ENCODE measurements at places on chromosomes 7 and 10. TPM values are rescaled to one million over a fixed set of nuclear protein-coding genes. Genes with fewer than 3 reads are reported as not detected.

DNA sequence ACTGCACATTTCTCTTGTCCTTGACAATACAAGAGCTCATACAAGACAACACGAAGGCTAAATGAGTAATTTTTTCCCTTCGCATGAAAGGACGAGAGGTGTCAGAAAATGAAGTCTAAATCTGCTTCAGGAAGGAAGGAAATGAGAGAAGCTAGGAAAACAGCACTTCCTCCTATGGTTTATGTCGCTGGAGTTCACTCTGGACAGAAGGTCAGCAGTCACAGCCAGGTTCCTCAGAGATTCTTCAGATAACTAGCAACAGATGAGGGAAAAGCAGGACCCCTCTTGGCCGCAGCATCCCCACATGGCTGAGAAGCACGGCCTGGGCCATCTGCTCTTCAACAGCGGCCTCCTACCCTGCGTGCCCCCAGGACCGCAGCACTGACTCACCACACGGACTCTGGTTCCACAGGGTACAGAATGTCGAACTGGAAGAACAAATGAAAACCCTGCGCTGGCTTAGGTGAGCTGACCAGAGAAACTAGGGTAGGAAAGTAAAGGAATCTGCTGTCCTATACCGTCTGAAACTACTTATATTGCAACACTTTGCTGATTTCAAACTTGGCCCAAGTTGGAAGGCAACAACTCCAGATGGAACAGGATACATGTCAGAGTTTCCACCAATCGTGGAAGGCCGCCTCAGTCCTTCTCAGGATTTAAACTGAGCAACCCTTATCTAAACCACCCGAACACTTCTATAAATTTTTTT lies 26.3 kb downstream of the DNMBP start:
- DNase-seq = no peak

DNA sequence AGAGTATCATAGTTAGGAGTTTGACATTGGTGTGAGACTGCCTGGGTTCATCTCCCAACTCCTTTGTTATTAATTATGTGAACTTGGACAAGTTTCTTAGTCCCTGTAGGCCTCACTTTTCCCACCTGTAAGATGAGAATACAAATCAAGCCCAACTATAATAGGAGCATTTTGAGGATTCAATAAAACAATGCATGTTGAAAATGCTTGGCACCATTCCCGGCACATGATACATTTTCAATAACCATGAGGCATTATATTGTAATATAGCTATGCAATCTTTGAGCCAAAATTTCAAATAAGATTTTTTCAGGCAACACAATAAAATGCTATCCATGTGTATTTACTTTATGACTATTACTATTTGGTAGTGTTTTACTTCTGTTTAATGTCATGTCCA lies 229.0 kb upstream of the SP4 start:
- no peak for DNase-seq

- no peak for DNase-seq
Observed at GRCh38 chr7:2478800-2479199, 2.6 kb upstream of the GRIFIN start.

- no peak for DNase-seq
Observed at GRCh38 chr10:103192089-103192450, 1.0 kb downstream of the NT5C2 start.

GRCh38 chr7:21269021-21269420 lies 158.9 kb upstream of the SP4 start:
- DNase-seq = no peak

DNA sequence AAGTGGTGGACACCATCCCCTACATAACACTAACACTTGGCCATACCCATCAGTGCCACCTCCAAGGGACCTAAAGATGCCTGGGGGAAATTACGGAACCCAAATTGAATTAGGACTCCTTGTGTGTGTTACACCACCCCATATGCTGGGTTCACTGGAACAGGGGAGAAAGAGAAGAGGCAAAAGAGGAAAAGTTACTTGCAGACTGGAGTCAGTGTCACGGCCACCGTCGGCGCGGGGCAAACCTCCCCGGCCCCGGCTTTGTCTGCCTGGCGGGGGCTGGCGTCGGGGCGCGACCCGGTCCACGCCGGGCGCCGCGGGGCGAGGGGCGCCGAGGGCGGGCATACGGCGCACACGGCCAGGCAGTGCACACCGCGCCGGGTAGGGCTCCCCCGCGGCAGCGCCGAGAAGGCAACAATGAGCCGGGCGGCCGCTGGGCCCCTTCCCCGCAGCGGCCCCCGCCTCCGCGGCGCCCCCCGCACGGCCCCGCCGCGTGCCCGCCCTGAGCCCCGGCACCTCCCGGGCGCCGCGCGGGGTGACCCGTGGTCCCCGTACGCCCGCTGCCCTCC lies 171.1 kb downstream of the FAM107B start:
- DNase-seq = no peak

The DNA2 gene
- 0.74 TPM for polyA plus RNA-seq

The SH2B2 gene
- polyA plus RNA-seq = 0.56 TPM

The ZRANB1 gene
- polyA plus RNA-seq = 9.3 TPM

GRCh38 chr10:31483546-31483945 lies 164.5 kb downstream of the ZEB1 start:
- no peak for DNase-seq

DNA sequence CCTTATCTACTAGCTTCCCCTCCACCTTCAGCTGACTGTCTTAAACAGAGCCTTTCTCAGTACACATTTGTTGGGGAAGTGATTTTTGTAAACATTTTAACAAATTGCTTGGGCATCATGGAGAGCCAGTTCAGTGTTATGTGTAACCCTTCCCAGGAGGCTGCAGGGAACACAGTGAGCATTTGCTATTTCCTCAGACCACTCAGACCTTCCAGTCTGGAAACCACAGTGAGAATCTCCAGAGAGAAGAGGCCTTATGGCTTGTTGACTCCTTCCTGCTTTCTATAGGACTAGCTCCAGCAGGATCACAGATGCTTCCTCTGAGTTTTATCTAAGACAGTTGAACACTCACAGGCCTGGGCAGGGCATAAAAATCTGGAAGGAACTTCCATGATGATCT lies 409.8 kb upstream of the NPVF start:
- no peak for DNase-seq

- no peak for DNase-seq
Observed at GRCh38 chr7:117163101-117163500, 159.8 kb downstream of the WNT2 start.

Measured in BJ (cell line).